ENCODE measurements at places on chromosomes 3 and 15. TPM values are rescaled to one million over a fixed set of nuclear protein-coding genes. Genes with fewer than 3 reads are reported as not detected.

Gene C3orf20
- total RNA-seq, result not detected

Gene VGLL3
- 0.15 TPM for total RNA-seq

Gene MESP1
- total RNA-seq, result 6.4 TPM

Gene MUSTN1
- total RNA-seq, result 0.49 TPM

Gene GPR176
- total RNA-seq, result 12.7 TPM

DNA sequence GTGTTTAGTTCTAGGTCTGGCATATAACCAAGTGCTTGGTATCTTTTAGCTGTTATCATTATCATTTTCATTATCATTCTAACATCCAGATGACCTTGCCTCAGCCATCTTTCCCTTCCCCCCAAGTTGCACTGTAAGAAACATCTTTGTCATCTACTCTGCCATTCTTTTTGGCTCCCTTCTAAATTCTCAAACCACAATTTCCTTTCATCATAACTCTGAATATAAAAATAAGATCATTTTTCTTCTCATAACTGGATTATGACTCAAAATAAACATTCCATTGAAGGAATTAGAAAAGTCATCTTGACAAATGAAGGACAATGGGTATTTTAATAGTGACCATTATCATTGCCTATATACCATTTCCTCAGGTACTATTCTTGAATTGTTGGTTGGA lies 786.2 kb downstream of the AGBL1 start:
- H3K4me3 ChIP-seq, result no peak overlapping the region
- no peak for DNase-seq
- H3K4me1 ChIP-seq, result no peaks in the 10 kb centered on the region
- H3K36me3 ChIP-seq, result no peaks in the 10 kb centered on the region
- no peaks in the 10 kb centered on the region for H3K27me3 ChIP-seq

DNA sequence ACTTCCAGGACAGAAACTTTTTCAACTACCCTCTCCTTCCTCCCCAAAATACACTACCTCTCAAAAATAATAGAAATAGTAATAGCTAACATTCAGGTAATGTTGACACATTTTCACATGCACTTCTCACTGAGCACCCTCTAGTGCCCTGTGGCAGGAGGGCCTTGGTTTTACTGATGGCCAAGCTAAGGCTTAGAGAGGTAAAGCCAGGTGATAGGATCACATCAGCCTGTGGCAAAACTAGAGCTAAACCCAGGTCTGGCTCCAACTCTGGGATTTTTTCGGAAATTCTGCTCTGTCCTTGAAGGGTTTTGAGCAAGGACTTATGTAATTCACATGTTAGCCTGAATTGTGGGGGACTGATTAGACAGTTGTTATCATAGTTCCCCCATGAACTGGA lies 922 bp upstream of the TAMM41 start:
- peaks cover 4% of the 10 kb centered on the region for H3K4me1 ChIP-seq
- no peaks in the 10 kb centered on the region for H3K36me3 ChIP-seq
- no peaks in the 10 kb centered on the region for H3K27me3 ChIP-seq
- DNase-seq, result no peak

GRCh38 chr3:54691289-54691771 lies 236.5 kb downstream of the LRTM1 start:
- no peak overlapping the region for H3K27ac ChIP-seq
- no peak for DNase-seq
- H3K4me1 ChIP-seq, result no peaks in the 10 kb centered on the region
- no peak overlapping the region for H3K4me3 ChIP-seq

DNA sequence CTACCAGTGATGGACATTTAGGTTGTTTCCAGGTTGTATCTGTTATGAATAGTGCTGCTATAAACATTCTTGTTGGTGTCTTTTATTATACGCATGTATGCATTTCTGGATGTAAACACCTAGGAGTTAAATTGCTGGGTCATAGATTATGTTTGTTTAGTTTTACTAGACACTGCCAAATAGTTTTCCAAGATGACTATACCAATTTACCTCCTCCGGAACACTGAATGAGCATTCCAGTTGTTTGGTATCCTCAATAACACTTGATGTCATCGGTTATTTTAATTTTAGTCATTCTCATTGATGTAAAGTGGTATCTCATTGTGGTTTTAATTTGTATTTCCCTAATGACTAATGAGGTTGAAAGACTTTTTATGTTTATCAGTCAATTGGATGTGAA lies 36.6 kb upstream of the ARID3B start:
- H3K4me1 ChIP-seq, result no peaks in the 10 kb centered on the region
- H3K27ac ChIP-seq, result no peak overlapping the region
- H3K4me3 ChIP-seq, result no peak overlapping the region
- no peak for DNase-seq
- no peaks in the 10 kb centered on the region for H3K36me3 ChIP-seq

DNA sequence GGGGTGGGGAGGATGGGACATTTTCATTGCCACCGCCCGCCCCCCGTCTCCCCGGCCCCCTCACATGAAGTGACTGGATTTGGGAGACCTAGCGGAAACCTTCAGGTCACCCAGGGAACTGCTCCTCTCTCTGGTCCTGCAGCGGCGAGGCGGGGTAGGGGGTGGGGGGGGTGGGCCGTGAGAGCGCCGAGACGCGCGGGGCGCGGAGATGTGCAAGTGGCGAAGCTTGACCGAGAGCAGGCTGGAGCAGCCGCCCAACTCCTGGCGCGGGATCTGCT lies 712 bp upstream of the MME start:
- no peak for DNase-seq
- peaks cover 36% of the 10 kb centered on the region for H3K27me3 ChIP-seq
- H3K4me3 ChIP-seq, result peak overlapping the region; percentile 47
- H3K4me1 ChIP-seq, result peaks cover 5% of the 10 kb centered on the region
- no peak overlapping the region for H3K27ac ChIP-seq
